ENCODE measurements at places on chromosomes 7 and 10.
A peak's percentile ranks its signal among the peaks of the same experiment; 100 is the strongest.

DNA sequence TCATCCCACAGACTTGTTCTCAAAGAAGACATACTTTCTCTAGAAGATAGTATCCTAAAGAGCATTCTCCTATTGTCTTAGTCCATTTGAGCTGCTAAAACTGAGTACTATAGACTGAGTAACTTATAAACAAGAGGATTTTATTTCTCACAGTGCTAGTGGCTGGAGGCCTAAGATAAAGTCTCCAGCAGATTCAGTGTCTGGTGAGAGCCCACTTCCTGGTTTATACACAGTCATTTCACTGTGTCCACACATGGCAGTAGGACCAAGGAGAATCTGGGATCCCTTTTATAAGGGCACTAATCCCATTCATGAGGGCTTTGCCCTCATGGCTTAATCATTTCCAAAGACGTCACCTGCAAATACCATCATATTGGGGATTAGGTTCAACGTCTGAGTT is 68.7 kb downstream of the LRRC17 start:
- DNase-seq: no peak

DNA sequence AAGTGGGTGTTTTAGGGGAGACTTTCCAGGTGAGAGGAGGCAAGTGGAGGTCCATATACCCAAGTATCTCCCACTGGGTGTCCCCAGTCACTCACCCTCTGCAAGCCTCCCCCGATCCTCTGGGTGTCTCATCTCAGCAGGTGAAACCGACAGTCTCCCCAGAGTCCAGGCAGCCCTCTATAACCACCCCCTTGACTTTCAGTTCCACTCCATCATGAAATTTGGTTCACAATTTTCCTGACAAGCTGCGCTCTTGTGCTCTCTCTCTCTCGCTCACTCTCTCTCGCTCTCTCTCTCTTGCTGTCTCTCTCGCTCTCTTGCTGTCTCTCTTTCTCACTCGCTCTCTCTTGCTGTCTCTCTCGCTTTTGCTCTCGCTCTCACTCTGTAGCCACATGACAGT is 8.1 kb upstream of the RABGEF1 start:
- no peak for DNase-seq

GRCh38 chr10:132311338-132311939 is 3.7 kb upstream of the STK32C start:
- DNase-seq: no peak

DNA sequence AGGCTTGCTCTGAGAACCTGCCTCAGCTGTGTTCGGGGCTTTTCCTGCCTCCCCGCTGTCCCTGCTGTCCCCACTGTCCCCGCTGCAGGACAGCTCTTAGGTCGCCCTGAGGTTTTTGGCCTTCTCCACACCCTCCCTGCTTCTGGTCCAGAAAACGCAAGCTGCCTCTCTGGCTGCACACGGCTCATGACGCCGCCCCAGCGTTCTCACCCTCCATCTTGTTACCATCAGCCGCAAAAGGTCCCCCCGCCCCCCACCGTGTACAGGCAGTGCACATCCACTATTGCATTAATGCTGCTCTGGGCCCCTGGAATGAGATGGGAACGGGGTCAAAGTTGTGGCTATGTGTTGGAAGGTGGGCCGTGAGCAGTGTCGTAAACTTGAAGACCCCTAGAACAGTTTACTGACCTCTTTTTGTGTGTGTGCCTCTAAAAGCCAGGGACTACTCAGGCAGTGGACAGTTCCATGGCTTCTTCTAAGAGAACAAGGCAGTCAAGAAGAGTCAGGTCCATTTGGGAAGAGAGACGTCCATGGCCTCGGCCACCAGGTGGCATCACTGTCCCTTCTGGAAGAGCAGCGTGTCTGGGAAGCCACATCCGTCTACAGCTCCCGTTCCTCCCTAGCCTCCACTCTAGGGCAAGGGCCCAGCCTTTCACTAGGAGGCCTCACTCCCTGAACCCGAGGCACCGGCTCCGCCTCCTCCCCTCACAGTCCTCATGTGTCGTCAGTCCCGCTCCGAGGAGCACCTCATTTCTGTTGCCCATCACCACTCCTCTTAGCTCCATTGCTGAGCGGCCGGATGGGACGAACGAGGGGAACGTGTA is 38.5 kb upstream of the MKRN1 start:
- peak; percentile 56 for DNase-seq

DNA sequence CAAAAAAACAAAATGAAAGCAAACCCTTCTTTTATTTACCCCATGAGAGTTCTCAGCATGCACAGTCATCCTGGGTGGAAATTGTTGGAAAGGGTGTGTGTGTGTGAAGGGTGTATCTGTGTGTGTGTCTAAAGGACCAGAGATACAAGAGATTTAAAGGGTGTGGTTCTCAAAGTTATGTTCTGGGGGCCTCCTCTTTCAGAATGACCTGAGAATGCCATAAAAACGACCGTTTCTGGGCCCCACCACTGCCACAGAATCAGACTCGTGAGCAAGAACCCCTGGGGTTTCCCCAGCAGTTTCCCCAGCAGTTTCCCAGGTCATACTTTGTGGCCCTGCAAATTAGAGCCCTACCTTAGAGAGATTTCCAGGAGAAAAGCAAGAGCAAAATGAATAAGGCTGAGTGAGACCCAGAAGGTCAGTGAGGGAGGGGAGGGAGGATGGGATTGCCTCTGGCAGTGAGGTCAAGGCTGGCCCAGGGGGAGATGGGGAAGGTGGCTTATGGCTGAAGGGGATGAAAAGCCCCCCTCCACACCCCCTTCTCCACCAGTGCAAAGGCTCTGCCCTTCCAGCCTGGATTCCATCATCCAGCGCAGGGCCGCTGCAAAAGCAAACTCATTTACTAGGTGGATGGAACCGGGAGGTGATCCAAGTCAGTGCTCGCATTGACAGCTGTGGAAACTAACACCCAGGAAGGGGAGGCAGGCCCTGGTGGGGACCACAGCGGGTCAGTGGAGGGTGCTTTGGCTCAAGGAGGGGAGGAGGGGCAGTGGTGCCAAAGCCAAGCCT is 10.2 kb downstream of the PYROXD2 start:
- no peak for DNase-seq

GRCh38 chr10:48551861-48552591 is 52.8 kb downstream of the ARHGAP22 start:
- peak; percentile 0 for DNase-seq

GRCh38 chr10:71666639-71667386 is 52.8 kb downstream of the C10orf105 start:
- no peak for DNase-seq

GRCh38 chr10:17062493-17062892 is 67.1 kb downstream of the CUBN start:
- no peak for DNase-seq

DNA sequence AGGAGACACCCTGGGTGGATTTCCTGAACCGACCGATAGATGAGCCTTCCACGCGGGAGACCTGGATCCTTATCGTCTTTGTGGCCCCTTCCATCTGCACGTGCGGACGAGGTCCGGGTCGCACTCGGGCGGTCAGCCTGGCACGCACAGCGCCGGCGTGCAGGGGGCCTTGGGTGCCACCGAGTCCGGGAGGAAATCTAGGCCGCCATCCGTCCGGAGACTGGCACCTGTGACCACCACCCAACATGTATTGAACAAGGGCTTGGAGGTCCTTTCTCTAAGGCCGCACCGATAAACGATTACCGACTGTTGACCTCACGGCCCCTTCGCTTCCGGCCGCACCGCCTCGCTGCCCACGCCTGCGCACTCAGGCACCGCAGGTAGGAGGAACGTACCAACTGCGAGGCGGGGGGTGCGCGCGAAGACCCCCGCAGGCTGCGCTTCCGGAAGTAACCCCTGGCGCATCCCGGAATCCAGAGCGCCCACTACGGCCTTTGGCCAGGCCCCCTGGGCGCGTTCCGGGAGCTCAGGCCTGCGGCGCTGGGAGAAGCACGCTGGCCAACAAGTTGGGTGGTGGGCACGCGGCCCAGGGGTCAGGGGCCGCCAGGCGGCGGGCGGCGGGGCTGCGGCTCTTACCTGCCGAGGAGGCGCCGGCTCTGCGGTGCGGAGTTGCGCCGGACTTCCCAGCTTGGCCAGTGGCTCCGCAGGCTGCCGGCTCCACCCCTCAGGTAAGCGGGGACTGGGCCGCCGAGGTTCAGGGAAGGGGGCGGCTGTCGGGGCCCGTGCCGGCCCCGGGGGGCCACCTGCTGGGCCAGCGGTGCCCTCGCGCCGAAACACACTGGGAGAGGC is at the start of the genes ACTR3C and LRRC61:
ACTR3C (minus strand) TSS at position 713 of the 849 bp plus-strand sequence. CDS start 28,249 bp downstream, outside the sequence.
LRRC61 (plus strand) TSS at position 523 of the 849 bp plus-strand sequence. CDS start 13,507 bp downstream, outside the sequence.
- DNase-seq: peak; percentile 76

Measured in NCI-H1417 treated with DMSO at 0.1 percent for 48 hours (cell line).